GM23338 (cell line): ENCODE measurements at places on chromosomes 3 and 15. TPM values are rescaled to one million over a fixed set of nuclear protein-coding genes. Genes with fewer than 3 reads are reported as not detected.

The TNNC1 gene
- total RNA-seq = 1.7 and 6.5 TPM in 2 replicates

DNA sequence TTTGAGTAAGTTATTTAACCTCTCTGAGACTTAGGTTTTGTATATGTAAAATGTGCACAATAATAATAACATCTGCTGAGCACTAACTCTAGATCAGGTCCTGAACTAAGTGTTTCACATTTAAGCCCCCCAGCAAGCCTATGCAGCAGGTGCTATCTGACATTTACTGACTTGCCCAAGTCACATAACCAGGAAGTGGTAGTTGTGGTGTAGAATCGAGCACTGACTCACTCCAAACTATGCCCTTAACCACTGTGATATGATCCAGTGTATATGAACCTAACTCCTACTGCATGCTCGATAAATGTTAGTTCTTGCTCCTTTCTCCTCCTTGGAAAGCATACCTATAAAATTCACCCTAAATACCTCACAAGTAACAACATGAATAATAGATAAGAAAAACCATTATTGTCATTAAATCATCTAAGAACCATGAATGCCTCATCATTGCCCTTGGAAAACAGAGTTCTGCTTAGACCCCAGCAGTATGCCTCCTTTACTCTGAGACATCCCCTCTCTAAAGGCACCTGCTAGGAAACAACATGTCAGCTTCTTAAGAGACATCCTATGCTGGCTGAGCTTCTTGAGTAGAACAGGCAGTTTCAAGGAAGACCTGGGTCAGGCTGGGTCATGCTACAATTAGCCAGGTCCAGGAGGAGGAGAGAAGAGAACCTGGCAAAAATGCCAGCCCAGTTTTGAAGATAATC is 3.0 kb upstream of the SHC4 start:
- H3K36me3 ChIP-seq = no peaks in the 10 kb centered on the region
- no peak overlapping the region for H3K4me3 ChIP-seq
- peaks cover 6% of the 10 kb centered on the region; the same call in 1 of the 2 replicates for H3K4me1 ChIP-seq
- DNase-seq = no peak

The TRANK1 gene
- total RNA-seq = 6.7 and 7.1 TPM in 2 replicates

The LRRIQ4 gene
- not detected in 2 replicates for total RNA-seq

The RTP1 gene
- 4.4 and 5.9 TPM in 2 replicates for total RNA-seq

The RETNLB gene
- not detected in 2 replicates for total RNA-seq

The NFKBIZ gene
- 13.1 and 18.2 TPM in 2 replicates for total RNA-seq

The FYCO1 gene
- total RNA-seq = 17.2 and 19.1 TPM in 2 replicates

DNA sequence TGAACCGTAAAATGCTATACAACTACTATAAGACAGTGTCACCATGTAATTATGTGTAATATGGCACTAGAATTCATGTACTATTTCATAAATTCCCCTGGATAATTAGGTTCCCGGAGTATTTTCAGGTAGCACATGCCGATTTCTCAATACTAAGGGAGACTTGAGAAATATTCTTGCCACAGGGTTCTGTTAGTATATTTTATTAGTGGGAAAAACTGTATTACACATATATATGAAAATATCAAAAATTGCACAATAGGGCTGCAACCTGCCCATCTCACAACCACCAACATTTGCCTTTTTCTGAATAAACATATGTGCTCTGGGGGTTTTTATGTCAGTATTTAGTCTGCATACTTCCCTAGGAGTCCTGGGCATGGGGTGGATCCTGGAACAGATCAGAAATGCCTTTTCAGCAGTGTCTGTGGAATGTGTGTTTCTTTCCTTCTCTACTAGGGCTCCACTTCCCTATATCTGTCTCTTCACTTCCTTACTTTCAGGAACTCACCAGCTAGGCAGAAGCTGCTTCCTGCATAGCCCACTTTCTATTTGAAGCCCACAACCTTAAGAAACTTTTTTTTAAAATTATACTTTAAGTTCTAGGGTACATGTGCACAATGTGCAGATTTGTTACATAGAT is 87.5 kb downstream of the RPL39L start:
- H3K4me1 ChIP-seq = no peaks in the 10 kb centered on the region
- no peak overlapping the region for H3K4me3 ChIP-seq
- H3K36me3 ChIP-seq = peaks cover 40% of the 10 kb centered on the region
- DNase-seq = no peak
- no peaks in the 10 kb centered on the region for H3K27me3 ChIP-seq
- no peak overlapping the region for H3K27ac ChIP-seq

DNA sequence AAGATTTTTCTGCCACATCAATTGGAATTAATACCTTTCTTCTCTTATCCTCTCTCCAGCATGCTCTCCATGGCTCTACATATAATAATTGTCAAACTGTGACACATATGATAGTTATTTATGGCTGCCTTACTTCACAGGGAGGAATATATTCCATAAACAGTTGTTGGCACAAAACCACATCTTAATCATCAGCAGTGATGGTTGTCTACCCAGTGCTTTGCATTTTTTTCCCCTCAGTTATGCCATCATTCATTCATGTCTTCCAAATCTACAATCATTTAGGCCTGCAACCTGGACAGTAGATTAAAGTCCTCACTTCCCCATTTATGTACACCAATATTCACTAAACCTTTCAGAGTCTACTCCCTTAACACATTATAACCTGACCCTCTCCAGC is 107.7 kb downstream of the THRB start:
- no peaks in the 10 kb centered on the region for H3K36me3 ChIP-seq
- no peaks in the 10 kb centered on the region for H3K27me3 ChIP-seq
- no peak overlapping the region for H3K4me3 ChIP-seq
- H3K27ac ChIP-seq = no peak overlapping the region

- no peak for DNase-seq
- no peak overlapping the region for H3K27ac ChIP-seq
These were observed 82.2 kb upstream of the SLC6A1 start for GRCh38 chr3:10910367-10910766.

The TMCC1 gene
- 12.0 and 18.4 TPM in 2 replicates for total RNA-seq

The SLC22A14 gene
- total RNA-seq = not detected in 2 replicates
